ENCODE measurements at places on chromosomes 2 and 18. TPM values are rescaled to one million over a fixed set of nuclear protein-coding genes. Genes with fewer than 3 reads are reported as not detected.

DNA sequence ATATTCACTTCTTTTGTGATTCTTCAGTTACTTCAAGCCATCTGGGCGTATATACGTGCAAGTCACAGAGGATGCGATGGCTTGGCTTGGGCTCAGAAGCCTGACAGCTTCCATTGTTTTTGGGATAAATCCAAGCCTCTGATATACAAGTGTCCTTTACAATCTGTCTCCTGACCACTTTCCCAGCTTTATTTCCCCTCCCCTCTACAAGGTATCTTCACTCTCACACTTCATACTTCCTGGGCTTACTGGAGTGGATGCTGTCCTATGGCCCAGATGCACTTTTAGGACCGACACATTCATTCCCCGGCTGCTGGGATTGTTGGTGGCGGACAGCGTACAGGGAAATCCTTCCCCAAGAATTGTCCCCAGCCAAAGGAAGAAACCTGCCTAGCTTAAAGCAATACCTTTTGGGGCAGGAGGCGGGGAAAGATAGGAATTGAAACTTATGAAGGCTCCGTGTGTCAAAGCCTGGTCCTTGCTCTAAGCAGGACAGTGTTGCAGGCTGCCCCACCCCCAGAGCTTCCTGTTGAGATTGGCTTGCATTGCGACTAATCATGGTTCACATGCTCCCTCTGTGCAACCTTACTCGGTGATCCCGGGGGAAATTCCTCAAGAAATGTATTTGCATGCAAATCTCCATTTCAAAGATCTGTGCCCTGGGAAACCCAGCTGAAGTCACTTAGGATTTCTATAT lies 802.9 kb upstream of the ID2 start:
- DNase-seq: no peak

GRCh38 chr2:26952374-26952773 lies 18.1 kb upstream of the MAPRE3 start:
- no peak for DNase-seq

Gene LYG2
- total RNA-seq: not detected

GRCh38 chr2:158013891-158014290 lies 87.8 kb upstream of the UPP2 start:
- DNase-seq: no peak

Gene EML4
- total RNA-seq: 30.4 TPM

DNA sequence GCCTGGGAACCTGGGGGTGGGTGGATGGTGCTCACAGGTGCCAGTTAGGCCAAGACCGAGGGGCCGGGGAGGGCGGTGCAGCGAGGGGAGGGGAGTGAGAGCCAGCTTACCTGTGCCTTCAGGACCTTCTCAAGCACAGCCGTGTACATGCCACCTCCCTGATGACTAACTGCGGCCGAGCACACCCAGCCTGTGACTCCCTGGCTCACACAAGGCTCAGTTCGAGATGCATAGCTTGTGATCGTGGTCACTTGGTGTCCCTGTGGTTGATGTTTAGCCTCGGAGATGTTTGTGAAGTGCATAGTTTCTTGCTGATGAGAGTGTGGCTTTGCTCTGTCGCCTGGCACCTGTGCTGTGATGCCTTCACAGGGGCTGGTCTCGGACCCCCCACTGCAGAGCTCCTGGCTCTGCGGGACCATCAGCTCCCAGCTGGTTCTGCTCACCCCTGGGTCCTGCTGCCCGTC lies 84.5 kb upstream of the ODC1 start:
- DNase-seq: no peak

GRCh38 chr2:197893403-197894177 lies 89.2 kb downstream of the PLCL1 start:
- DNase-seq: no peak

Data from left lobe of liver (tissue), 2 donors.